Lung microvascular endothelial cell (primary cell): ENCODE measurements at places on chromosomes 2 and 18.

DNA sequence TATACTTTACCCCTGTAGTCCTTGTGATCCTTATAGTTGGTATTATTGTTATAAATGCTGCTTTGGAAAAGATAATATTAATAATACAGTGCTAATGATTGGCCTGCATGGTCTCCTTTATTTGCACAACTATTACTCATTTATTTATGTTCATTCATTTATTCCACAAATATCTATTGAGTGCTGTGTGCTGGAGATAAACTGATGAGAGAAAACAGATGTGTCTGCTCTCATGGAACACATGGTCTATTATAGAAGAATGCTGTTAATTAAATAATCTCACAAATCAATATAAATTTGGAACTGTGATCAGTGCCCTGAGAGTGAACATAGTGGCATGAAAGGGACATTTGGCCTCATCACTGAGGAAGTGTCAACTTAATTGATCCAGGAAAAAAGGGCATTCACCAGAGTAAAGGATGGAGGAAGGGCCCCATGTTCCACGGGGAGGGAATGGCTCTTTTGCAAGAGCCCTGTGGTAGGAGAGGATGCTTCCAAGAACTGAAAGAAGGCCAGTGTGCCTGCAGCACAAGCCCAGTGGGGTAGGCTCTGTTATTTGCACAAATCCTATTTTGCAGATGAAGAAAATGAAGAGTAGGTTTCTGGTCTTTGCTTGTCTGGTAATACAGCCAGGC, 91.5 kb upstream of the STK39 start:
- DNase-seq: no peak

GRCh38 chr2:178088774-178089270, 16.2 kb upstream of the PDE11A start:
- DNase-seq: no peak

DNA sequence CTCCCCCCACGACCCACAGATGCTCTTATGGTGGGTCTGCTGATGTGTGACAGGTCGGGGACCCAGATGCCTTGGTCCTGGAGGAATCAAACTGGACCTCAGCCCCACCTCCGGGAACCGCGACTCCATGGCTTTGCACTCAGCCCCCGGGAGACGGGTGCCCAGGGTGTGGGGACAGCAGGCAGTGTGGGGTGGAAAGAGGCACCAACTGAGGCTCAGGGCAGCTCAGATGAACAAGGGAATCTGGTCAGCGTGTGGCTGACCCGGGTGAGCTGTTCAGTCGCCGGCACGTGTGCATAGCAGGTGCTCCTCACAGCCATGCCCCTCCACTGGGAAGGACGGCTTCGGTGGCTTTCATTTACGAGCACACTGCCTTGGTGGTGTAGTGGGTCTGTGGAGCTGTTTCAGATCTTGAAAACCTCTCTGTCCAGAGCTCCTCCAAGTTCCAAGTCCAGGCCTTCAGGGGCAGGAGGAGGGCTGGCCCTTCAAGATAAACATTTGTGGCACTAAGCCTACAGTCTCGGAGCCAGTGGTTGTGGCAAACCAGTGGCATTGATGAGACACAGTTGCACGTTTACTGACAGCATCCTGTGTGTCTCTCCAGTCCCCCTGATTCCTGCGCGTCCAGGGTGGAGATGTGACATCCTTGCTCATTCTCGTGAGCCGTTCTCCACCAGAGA, 471.2 kb upstream of the HS6ST1 start:
- no peak for DNase-seq

DNA sequence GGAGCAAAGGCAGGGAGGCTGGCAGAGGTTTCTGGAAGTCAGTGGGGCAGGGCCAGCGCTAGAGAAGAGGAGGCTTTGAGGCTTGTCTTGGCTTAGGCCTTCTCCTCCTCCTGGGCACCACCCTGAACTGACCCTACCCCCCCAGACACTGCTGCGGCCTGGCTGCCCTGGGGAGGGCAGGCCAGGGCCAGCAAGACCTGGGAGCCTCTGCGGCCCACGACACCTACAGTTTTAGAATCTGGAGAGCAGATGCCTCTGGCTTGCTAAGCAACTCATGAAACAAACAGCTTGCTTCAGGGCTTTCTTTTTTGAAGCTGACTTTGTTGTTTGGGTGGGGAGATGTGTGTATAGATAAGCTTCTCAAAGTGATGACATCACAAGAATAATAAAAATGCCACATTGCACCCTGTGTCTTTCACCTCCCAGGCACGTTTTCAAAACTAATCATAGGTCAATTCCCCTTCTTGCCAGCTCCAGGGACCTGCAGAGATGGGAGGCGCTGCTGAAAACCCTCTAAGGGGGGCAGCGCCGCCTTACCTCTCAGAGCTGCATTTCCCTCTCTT, 46.2 kb upstream of the SMAD7 start:
- DNase-seq: peak; percentile 76

DNA sequence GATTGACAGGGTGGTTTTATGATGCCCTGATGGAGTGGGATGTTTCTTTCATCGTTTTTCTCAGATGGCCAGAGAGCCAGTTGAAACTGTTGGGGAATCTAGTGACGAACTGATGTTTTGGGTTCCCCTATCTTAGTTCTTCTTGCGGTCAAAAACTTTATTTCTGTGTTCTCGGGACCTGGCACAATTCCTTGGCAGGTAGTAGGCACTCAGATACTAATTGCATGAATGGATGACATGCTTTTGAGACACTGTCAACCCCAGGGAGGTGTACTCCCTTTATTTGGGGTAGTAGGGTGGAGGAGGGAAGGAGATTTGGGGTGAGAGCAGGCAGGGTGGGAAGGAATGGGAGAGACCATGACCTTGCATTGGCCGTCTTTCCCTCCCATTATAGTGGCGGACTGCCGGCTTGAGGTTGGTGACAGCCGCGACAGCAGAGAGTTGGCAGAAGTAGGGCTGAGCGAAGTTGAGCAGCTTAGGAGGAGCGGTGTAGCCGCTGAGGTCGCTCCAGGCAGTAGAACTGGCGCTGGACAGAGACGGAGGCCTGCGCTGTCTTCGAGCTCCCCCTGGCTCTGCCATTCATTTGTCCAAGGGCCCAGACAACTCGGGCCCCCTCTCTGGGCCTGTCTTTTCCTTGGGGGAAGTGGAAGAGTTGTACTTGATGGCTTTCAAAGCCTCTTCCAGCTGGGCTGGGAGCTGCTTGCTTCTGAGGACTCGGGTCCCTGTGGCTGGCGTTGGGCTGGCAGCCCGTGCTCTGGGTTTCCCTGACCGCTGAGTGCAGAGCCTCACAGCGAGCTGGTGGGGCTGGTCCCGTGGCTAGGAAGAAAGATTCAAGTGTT, 2.6 kb downstream of the TET3 start:
- DNase-seq: peak; percentile 31
